Esophagus mucosa (tissue), 1 donor: ENCODE measurements at places on chromosomes 16 and 17. TPM values are rescaled to one million over a fixed set of nuclear protein-coding genes. Genes with fewer than 3 reads are reported as not detected.

DNA sequence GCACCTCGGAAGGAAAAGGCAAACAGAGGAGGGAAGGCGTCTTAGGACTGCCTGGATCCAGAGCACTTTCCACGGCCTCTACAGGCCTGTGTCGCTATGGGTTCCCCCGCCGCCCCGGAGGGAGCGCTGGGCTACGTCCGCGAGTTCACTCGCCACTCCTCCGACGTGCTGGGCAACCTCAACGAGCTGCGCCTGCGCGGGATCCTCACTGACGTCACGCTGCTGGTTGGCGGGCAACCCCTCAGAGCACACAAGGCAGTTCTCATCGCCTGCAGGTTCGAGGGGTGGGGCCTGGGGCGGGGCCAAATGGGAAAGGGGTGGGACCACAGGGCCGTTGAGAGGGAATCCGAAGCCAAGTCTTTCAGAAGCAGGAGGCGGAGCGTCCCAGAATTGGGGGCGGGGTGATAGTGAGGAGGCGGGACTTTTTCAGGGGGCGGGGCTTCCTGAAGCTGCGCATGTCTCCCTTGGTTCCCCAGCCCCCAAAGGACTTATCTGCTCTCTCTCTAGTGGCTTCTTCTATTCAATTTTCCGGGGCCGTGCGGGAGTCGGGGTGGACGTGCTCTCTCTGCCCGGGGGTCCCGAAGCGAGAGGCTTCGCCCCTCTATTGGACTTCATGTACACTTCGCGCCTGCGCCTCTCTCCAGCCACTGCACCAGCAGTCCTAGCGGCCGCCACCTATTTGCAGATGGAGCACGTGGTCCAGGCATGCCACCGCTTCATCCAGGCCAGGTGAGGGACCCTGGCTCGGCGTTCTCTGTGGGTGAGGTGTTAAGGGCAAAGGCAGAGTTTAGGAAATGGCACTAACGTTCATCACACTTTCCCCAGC is 939 bp downstream of the BCL6B start:
- ATAC-seq = peak; percentile 80

The GLIS2 gene
- total RNA-seq = 0.80 TPM

The ST6GALNAC1 gene
- 16.9 TPM for total RNA-seq

The ZNF624 gene
- 2.7 TPM for total RNA-seq

The PABPN1L gene
- total RNA-seq = not detected

The SMIM5 gene
- total RNA-seq = 10.1 TPM

DNA sequence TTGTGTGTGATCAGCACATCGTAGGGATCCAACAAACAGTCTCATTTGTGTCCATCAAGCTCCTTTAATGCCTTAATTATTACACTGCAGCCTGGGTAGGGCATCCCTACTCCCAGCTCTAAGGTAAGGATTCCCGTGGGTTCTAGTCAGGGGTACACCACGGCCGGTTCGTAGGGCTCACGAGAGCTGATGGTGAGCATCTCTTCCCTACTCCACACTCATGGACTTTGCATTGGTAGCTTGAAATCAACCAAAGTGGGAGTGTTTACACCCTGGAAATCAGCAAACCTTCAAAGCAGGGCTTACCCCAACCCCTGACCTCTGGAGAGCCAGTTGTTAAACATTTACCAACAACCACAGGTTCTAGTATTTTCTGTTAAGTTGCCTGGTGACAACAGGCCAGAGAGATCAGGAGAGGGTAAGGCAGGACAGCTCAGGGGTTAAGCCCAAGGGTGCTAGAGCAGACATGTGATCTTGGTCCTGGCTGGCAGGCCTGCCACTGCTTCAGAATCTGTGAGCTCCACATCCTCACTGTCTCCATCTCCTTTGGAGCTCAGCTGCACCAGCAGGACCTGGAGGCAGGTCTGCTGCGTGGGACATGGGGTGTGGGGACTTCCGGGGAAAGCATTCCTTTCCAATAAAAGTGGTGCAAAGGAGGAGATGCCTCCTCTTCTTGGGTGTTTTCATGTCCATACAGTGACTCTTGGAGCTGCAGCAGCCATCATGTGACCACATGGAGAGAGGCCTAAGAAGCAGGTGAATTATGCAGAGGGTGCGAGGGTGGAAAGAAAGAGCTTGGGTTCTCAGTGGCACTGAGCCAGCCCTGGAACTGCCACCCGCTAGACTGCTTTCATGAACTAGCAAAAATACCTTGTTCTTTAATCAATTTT is 36.1 kb upstream of the ZCCHC14 start:
- ATAC-seq = no peak

DNA sequence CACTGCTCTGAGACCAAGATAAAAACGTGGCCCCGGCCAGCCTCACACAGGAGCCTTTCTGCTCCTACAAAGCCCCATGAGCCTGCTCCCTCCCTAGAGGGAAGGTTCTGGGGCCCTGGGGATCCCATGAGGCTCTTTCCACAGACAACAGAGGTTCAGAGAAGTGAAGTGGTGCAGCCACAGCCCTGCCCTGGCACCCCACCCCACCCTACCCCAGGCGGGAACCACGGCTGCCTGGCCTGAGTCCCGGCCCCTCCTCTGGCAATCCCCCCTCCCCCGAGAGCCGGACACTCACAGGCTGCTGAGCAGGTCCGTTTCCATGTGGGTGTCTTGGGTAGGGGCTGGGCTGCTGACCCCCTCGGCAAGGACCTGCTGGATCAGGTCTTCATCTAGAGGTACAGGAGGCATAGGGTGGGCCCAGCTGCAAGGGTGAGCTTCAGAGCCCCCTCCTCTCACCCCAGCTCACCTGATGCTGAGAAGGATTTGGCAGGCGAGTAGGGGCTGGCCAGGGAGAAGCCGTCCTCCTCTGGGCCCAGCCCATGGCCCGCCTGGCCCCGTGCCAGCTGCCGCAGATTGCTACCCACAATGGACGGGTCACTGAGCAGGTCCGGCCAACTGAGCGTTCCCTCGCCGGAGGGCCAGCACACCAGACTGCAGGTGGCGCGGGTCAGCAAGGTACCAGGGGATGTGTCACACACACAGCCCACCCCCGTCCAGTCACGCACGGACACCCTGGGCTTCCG is 38.7 kb downstream of the PKD1 start:
- ATAC-seq = no peak
